ENCODE measurements at places on chromosomes 7 and 10.

GRCh38 chr10:82668221-82668895 lies 793.4 kb downstream of the NRG3 start:
- no peak for DNase-seq

DNA sequence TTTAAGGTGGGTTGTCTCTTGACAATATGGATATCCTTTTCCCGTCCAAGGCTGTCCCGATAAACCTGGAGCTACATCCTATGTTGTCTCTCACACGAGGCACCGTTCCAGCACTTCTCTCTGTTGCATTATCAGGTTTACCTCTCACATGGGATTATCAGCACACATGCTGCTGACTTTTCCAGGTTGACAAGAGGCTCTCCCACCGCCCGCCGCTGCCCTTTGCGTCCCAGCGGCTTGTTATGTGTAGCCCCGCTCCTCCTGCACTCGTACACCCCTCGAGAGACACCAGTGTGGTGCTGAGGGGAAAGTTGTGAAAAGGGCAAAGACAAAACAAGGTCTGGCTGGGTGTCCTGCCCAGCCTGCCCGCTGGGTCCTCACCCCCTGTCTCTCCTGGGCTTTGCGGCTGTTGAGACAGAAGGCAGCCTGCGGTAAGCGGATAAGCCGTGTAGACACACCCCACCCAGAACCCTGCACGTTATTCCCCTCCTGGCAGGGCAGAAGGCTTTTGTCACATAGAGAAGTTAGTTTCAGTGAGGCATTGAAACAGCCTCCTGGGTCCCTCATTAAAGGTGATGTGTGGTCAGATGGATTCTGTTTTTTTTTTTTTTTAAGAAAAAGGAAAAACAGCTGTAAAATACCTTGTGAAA lies 38.7 kb downstream of the UBE3C start:
- no peak for DNase-seq

DNA sequence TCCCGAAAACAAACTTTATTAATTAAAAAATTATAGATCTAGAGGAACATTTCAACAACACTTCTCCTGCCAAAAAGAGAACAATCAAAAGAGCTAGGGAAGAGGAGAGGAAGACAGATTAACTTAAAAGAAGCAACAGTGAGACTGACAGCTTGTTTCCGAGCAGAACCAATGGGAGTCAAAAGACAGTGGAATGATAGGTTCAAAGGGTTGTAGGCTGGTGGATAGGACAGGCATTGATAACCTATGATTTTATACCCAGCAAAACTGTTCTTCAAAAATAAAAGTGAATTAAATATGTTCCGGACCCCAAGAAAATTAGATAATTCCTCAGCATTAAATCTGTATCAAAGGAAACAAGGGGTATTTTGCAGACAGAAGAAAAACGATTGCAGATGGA lies 207.6 kb downstream of the MAD1L1 start:
- DNase-seq = no peak

DNA sequence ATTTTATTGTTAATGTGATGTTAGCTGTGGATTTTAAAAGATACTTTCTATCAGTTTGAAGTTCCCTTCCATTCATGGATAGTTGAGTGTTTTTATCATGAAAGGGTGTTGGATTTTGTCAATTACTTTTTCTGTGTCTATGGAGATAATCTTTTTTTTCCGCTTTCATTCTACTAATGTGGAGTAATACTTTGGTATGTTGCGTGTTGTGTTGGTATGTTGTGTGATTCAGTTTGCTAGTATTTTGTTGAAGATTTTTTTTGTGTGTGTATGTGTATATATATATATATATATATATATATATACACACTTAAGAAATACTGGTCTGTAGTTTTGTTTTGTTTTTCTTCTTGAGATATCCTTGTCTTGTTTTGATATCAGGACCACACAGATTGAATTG lies 100.3 kb downstream of the CCSER2 start:
- no peak for DNase-seq

DNA sequence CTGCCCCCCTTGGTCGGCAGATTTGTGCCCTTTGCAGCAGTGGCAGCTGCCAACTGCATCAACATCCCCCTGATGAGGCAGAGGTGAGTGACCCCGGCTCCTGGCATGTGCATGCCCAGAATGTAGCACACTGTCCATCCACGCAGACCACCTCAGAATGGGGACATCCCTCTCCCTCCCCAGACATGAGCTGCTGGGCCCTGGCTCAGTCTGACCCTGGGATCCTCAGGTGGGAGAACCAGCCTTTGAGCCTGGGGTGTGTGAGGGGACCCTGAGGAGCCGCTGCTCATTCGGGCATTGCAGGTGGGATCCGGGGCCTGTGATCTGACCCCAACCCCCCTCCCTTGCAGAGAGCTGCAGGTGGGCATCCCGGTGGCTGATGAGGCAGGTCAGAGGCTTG lies 5.7 kb downstream of the SFXN3 start:
- no peak for DNase-seq

- no peak for DNase-seq
Measured at GRCh38 chr7:70577078-70577477, 554.9 kb upstream of the GALNT17 start.

GRCh38 chr7:36149694-36150452 lies 3.2 kb upstream of the EEPD1 start:
- DNase-seq = no peak

GRCh38 chr7:29896685-29897411 lies 90.5 kb downstream of the WIPF3 start:
- DNase-seq = no peak

DNA sequence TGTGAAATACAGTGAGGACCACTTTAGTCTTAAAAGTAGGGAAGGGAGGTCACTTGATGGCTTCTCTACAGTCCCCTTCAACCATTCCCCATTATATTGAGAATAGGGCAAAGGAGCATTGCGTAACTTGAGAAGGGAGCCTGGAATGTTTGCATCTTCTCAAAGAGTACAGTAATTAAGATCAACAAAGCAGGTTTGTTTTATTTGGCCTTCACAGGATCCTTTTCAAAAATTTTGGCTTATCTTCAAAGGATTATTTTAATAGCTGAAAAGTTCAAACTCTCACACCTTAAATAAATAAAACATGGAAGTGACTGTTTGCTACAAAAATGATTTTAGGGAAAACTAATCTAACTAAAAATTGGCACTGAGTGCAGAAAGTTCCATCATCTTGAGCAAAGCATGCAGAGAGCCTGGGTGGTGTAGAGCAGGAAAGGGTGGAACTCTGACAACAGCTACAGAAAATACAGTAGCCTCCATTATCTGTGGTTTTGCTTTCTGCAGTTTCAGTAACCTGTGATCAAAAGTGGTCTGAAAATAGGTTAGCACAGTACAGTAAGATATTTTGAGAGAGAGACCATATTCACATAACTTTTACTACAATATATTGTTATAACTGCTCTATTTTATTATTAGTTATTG lies 214.0 kb downstream of the MDFIC start:
- no peak for DNase-seq

DNA sequence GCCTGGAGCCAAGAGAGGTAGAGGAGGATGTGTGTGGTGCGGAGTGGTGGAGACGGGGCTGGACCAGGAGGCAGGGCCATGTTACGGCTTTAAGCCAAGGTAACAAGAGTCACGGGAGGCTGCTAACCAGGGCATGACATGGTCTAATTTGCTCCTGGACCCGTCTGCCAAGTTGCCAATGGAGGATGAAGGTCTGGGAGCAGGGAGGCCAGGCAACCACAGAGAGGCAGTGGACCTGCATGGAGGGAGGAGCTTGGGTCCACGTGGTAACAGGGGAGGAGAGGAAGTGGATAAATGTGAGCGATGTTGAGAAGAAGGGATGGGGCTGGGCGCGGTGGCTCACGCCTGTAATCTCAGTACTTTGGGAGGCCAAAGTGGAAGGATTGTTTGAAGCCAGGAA lies 31.0 kb downstream of the SRRM3 start:
- no peak for DNase-seq

GRCh38 chr7:111853201-111853990 lies 291.1 kb upstream of the IMMP2L start:
- no peak for DNase-seq

DNA sequence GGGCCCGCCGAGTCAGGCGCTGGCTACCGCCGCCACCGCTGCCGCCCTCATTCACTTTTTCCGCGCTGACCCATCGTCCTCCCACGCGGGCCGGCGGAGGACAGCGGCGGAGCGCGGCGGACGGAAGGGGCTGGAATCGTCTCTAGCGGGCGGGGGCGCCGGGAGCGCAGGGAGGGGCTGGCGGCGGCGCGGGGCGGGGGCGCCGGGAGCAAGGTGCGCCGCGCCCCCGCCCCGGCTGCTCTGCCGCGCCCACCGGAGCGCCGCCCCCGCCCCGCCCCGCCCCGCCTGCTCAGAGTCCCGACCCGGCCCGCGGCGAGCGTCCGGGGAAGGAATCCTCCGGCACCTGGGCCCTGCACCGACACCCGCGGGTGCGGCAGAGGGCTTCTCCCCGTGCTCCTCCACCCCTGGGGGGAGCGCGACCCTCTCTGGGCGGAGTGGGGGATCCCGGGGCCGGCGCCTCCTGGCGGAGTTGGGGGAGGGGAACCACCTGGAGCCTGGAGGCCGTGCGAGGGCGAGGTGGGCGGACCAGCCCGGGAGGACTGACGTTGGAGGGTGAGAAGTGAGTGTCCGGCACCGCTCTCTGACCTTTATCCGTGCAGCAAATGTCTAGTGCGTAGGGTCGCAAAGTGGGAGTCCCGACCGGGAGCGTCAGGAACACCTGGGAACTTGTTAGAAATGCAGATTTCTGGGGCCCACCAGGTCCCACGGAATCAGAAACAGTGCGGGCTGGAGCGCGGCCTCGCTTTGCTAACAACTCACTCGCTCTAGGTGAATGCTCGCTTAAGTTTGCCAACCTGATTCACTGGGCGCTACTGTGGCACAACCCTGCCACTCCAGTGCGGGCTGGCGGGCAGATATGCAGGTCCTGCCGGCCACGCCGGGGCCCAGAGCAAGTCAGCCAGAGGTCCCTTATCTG lies at the start of gene COBL:
Gene COBL, minus strand, starts transcription at position 144 of the 916 bp plus-strand sequence. CDS start 176 bp downstream, outside the sequence.
- DNase-seq = no peak

DNA sequence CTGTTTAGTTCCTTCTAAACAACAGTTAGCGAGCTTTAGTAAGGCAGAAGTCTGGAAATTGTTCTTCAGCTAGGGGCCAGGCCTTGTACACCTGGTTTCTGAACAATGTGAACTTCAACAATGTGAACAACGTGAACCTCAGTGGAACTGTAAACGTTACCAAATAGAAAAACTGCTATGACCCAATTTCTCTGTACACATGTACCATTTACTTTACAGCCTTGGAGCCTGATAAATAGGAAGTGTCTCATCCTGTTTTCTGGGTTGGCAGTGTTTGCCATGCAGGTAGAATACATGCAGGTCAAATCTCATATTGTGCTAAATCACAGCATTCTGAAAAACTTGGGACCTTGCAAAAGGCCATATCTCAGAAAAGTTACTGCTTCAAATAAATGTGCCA lies 1.6 kb downstream of the STEAP4 start:
- no peak for DNase-seq

GRCh38 chr7:142964502-142965246 lies 2.5 kb upstream of the KEL start:
- DNase-seq = no peak

DNA sequence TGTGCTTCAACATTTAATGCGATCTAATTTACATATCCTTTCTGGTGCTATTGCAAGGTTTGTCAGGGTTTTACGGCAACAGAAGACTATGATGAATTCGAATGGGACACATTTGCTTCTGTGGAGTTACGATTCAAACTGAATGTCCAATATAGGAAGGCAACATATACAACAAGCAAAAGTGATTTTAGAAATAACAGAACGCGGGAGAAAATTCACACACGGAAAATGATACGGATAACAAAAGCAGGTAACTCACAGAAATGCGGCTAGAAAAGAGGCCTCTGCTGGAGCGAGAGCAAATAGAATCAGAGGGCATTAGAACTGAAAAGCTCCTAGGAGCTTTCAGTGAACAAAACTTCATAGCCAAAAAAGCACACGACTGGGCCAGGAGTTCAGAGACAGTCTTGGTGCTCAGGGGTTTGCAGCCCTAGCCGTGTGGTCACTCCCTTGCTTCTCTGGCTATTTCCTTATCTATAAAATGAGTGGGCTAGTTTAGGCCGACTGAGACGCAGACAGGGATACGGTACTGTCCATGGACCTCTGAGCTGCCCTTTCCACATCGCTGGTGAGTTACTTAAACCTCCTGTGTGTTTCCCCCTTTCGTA lies 557 bp upstream of the TAX1BP1 start:
- no peak for DNase-seq

- no peak for DNase-seq
Measured at GRCh38 chr7:69349291-69349690, 249.0 kb upstream of the AUTS2 start.

DNA sequence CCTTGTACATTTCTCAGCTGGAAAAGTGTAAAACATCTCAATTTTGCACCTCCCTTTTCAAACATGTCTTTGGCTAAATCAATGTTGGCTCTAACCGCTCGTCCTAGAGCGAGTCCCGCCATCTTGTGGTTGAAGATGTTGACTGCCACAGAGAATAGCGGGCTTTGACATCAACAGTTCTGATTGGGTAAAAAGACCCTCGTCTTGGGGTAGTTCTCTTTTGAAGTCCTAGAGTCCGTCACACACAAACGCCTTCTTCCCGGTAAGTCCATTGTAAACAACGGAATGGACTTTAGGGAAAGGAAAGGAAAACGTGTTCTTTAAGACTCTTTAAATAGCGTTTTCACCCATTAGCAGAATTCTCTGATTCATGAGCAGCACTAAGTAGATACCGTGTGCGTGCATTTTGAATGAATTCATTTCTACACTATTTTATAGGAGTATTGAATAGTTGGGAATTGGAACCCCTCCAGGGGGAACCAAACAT lies 452 bp upstream of the RPP30 start:
- no peak for DNase-seq

DNA sequence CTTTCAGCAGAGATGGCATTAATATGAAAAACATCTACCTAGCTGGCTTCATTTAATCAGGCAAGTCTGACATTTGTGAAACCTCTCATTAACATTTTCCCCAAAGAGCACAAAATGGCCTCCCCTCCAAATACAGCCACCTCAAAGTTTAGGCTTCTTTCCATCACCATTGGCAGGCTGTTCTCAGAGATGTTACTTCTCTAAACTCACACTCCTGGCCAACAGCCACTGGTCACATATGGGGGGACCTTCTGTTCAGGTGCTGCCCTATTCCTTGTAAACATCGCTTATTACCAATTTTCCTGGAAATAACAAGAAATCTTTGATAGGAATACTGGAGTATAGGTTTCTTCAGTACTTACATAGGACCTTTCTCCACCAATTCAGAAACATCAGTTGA lies 69.5 kb downstream of the GBF1 start:
- DNase-seq = no peak

DNA sequence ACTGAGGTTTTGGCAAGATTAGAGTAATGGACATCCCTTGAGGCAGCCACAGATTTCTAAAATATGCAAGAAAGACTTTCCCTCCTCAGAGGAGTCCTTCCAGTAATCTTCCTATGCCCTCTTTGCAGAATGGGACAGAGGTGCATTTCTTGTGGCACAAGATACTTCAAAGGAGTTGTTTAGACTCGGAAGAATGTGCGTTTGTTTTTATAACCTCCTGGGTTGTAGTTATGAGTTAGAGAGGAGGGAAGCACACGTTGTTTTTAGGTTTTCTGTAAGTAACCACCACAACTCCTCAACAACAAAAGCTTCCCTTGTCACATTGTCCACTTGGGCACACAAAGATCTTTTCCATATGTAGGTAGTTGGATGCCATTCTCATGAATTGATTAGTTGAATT lies 78.1 kb upstream of the GLI3 start:
- no peak for DNase-seq

Measured in stimulated activated CD4-positive, alpha-beta T cell treated with anti-CD3 and anti-CD28 coated beads, TNF-alpha, amount 100 ng/mL, for 4 hours (primary cell).